EL (cell line): ENCODE measurements at places on chromosomes 16 and 17.

- DNase-seq: no peak
These were observed 39.0 kb downstream of the EMP2 start for GRCh38 chr16:10541366-10541765.

DNA sequence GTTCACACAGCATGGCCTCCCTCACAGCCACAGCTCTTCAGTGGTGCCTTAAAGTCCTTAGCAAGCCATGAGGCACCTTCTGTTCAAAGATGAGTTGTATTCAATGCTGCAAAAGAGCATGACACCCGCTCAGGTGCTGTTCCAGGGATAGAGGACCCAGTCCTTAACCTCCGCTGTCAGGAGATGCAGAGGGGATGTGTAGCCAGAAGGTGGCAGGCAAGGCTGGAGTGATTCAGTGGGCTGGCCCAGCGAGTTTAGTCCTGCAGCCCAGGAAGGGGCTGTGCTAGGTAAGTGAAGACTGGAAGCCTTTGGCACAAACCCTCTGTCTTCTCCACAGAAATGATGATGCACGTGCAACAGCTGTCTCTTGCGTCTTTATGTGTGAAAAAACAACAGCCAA lies 25.0 kb upstream of the ADAM11 start:
- DNase-seq: no peak

DNA sequence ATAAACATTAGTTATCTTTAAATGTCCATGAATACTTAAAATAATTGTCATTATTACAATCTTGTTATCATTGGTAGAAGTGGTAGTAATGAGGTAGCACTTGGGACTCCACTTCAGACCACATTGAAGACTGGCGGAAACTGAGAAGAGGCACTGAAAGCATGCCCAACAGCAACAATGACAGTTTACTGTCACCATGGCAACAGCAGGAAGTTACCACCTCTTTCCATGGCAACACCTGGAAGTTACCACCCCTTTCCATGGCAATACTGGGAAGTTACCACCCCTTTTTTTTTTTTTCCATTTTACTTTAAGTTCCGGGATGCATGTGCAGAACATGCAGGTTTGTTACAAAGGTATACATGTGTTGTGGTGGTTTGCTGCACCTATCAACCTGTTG lies 494.9 kb upstream of the RBFOX1 start:
- DNase-seq: no peak

GRCh38 chr17:61157246-61157886 lies 242.3 kb upstream of the TBX2 start:
- DNase-seq: peak; percentile 30

- no peak for DNase-seq
These were observed 16.1 kb downstream of the LASP1 start for GRCh38 chr17:38885728-38886642.

- DNase-seq: peak; percentile 38
These were observed 491 bp downstream of the TRAP1 start for GRCh38 chr16:3716831-3717234.

DNA sequence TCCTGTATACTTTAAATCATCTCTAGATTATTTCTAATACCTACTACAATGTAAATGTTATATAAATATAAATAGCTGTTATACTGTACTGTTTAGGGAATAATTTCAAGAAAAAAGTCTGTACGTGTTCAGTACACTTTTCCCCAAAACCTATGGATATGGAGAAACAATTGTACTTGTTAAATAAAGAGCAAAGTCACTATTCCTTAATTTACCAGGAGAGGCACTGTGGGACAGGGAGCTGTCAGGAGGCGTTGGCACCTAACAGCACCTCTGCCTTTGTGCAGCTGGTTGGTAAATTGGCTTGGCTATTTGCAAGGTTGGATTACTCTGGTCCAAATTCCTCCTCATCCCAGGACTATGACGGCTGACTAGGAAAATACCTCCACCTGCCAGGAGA lies 28.0 kb downstream of the CRHR1 start:
- DNase-seq: no peak

GRCh38 chr17:41769985-41770384 lies 16.5 kb downstream of the JUP start:
- DNase-seq: no peak

- DNase-seq: no peak
These were observed 32.5 kb upstream of the PLCG2 start for GRCh38 chr16:81746566-81746965.

DNA sequence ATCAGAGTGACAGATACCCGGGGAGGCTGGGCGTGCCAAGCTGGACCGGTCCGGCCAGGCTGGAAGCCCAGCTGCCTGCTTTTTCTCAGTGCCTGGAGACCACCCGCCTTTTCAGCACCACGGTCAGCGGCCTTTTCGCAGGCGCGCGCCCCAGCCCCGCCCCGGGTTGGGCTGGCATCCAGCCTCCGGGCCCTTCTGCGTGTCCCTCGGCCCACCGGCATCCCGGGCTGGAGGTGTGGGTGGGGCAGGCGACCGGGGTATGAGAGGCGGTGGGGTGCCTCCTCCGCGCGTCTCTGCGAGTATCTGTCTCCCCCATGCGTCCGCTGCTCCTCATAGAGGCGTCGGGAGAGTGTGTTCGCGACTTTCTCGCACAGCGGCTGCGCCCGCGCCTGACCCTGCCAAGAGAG lies 102.5 kb downstream of the MRM1 start:
- peak; percentile 23 for DNase-seq

GRCh38 chr17:6374761-6375312 lies 60.1 kb downstream of the AIPL1 start:
- peak; percentile 74 for DNase-seq

DNA sequence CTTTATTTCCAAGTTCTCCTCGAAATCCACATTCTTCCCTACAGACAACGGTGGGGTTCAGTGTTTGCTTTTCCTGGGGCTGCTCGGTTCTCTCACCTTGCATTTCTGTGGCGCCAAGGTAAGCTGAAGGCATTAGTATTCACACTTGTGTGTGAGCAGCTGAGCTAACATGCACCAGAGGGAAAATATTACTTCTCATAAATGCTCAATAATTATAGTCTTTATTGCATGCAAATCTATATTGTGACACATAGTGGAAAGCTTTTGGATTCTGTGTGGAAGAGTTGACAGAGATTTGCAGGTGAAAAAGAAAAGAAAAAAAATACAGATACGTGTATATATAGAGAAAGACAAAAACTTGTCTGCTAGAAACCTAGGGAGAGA lies 411.8 kb downstream of the MAF start:
- DNase-seq: no peak

- DNase-seq: no peak
These were observed 89.7 kb upstream of the CDYL2 start for GRCh38 chr16:80894091-80894490.

- DNase-seq: no peak
These were observed 87.9 kb downstream of the CLEC16A start for GRCh38 chr16:11032000-11032921.

DNA sequence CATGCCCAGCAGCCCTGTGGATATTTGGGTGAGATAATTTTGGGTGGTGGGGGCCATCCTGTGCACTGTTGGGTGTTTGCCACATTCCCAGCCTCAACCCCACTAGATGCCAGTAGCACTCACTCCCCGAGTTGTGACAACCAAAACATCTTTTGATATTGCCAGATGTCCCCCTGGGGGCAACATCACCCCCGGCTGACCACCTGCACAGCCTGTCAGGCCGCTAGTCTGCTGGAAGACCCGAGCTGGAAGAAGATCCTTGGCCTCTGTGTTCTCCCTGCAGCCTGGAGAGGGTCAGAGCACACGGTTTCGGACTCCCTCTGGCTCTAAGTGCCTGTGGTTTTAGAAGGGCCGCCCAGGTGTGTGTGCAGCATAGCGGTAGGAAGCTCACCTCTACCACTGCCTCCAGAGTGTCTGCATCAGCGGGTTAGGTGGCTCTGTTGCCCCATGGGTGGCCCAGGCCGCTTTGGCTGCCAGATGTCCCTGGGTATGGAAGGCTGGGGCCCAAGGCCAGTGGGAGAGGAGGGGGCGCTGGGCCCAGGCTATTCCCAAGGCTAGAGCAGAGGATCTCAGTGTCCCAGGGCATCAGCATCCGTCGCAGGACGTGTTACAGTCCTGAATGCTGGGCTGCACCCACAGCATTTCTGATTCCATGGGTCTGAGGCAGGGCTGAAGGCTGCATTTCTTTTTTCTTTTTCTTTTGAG lies 195.8 kb upstream of the GSE1 start:
- no peak for DNase-seq

DNA sequence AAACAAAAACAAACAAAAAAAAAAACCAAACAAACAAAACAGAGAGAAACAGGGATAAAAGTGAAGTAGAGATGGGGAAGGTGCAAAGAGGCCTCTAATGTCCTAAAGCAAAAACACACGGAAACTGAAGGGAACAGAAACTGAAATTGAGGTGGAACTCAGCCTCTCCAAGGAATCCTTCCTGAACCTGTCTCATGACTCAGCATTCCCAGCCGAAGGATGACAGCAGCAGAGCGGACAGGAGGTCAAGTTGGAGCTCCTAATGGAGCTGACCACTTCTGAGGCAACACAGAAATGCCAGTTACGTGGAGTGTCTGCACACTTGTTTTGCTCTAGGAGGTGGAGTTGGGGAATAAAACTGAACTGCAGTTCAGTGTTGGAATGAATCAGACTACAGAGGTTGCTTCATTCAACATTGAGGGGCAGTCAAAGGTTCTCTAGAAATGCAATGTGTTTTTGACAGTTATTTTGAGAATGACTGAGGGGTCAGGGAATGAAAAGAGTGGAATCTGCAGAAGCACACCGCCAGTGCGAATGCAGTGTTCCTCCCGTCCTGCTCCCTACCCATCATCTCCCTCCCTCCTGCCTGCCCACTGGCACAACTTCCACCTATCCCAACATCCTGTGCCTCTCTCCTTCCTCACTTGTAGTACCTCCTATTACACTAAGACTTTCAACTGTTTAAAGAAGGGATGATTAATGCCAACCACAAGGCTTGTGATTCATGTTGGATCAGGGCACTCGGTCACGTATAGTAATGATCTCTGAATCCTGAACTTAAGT lies 6.3 kb downstream of the UBE2O start:
- DNase-seq: peak; percentile 90

GRCh38 chr17:8120520-8121406 lies 2.4 kb upstream of the ALOXE3 start:
- DNase-seq: peak; percentile 85

GRCh38 chr16:85094812-85095211 lies 17.5 kb downstream of the CIBAR2 start:
- DNase-seq: no peak

DNA sequence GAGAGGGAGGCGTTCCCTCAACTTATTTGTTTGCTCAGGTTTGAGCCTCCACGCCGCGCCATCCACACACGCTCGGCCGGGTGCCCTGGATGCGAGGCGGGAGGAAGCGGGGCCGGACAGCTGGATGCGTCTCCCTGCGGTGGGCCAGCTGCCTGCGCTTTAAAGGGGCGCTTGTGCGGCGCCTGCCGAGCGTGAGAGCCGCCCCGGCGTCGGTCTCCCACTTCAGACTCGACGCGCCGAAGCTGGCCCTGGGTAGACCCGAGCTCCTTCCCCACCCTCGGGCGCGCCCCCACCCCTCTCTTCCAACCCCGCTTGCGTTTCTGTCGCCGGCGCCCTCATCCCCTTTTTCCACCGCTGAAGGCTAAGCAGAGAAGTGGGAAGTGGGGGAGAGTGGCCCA lies 527 bp upstream of the CHAD start:
- no peak for DNase-seq

DNA sequence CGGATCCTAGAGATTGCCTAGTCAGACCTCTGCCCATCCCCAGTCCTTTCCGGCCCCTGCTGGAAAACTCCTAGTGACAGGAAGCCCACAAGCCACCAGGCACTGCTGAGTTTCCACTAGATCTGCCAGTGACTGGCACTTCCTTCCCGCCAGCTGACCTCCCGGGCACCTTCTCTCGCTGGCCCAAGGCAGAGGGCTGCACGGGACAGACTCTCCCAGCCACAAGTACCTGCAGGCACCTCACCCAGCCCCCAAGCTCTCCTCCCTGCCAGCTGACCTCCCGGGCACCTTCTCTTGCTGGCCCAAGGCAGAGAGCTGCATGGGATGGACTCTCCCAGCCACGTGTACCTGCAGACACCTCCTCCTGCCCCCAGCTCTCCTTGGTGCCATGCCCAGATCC lies 66.3 kb upstream of the DOC2B start:
- DNase-seq: no peak

DNA sequence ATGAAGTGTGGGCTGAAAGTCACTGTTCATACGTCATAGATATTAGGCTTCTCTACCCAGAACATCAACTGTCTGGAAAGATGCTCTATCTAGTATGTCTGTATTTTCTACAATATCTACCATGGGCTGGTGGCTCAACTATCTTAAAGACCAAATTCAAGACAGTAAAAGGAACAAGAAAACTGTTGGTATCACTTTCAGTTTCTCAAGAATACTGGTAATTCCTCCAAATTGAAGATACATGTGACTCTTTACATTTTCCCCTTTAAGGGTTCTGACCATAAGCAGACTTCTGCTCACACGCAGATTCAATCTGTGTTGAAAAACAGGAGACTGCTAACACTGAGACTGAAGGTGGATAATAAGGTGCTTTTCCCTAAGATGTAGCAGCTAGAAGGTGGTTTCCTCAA lies 24.2 kb downstream of the XPO6 start:
- DNase-seq: no peak

GRCh38 chr17:4879601-4880000 lies 19.7 kb upstream of the C17orf107 start:
- DNase-seq: no peak

GRCh38 chr17:50185631-50186471 lies 15.6 kb downstream of the COL1A1 start:
- DNase-seq: no peak

DNA sequence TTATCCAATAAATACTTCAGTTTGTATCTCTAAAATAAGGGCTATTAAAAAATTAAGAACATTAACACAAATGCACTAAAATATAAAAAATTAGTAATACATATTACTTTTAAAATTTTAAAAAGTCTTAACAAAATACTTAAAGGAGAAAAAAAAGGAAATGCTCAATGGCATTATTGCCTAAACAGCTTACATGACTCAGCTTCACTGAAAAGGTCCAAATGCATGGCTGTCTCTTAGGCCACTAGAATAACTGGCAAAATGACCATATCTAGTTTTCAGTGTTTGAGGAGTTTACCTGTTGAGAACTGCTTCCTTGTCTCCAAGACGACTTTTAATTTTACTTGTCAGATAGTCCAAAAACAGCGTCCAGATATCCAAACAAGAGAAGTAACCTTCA lies 66.0 kb downstream of the XPO6 start:
- no peak for DNase-seq

GRCh38 chr16:75188832-75189477 lies 18.0 kb downstream of the CTRB2 start:
- no peak for DNase-seq

DNA sequence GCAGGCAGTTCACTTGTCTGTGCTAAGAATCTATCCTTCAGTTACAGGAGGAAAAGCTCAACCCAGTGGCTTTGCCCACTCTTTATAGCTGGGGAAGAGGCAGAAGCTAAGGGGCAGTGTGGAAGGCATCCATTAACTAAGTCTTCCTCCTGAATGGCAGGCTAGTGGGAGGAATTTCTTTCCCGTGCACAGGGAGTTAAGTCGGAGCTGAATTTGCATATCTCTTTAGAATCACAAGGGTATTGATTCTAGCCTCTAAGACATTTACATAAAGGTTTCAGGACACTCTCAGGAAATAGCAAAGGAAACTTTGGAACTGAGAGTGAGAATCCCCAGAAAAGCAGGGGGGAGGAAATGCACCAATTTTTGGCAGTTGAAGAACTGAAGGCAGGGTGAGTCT lies 245.6 kb downstream of the CA10 start:
- no peak for DNase-seq

GRCh38 chr16:10728003-10728887 lies 15.4 kb upstream of the NUBP1 start:
- no peak for DNase-seq
